Pancreas (tissue), 10 donors: ENCODE measurements at places on chromosomes 6 and 20.

- peak; percentile 85 for DNase-seq
These were observed 424 bp upstream of the KIF13A start for GRCh38 chr6:17987697-17988421.

DNA sequence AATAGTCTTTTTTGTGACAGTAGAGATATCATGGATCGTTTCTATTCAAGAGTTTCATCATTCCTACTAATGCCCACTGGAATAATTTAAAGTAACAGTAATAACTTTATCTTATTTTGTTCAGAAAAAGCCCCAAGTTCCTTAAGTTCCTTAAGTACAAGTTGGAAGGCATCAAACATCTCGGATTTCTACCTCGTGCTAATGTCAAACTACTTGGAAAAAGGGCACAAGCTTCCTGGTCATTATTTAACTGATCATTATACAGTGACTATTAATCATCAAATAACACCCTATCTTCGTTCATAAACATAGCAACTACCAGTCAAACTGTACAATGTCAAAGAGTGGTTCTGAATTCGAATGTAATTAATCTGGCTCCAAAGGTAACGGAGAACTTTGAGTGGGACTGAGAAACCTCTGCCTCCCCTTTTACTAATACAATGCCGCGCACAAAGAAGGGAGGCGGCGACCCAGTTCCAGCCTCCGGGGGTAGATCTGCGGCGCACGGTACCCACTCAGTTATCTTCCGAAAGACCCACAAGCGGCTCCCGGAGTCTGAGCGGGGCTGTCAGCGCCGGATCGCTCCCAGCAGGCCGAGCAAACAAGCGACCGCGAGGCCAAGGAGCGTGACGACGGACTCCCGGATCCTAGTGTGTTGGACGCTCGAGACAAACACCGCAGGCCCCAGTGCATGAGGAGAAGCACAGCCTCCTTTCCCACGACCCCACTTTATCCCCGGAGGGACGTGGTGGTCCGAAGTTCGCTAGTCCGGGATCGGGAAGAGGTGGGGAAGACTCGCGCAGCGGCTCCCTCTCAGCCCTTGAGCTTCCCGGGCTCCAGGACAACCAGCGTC lies 716 bp downstream of the SHPRH start:
- DNase-seq, result peak; percentile 73

DNA sequence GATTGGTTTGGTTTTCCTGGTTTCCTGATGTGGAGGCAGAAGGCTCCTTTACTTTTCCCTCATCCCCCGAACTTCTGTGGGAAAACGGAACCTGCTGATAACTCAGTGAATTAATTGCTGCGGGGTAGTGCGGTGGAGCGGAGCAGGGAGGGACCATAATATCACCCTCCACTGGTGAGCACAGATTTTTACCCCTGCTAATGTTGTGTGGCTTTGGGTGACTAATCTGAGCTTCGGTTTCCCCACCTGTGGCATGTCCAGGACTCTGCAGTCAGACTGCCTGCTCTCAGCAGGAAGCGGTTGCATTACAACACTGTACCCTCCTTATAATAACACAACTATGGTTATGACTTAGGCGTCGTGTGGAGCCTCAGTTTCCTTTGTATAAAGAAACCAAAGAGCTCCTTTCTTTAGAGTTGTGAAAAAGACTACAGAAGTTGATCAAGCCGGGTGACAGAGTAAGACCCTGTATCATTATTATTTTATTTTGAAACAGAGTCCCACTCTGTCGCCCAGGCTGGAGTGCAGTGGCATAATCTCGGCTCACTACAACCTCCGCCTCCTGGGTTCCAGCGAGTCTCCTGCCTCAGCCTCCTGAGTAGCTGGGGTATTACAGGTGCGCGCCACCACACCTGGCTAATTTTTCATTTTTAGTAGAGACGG lies 2.2 kb upstream of the ID1 start:
- no peak for DNase-seq

DNA sequence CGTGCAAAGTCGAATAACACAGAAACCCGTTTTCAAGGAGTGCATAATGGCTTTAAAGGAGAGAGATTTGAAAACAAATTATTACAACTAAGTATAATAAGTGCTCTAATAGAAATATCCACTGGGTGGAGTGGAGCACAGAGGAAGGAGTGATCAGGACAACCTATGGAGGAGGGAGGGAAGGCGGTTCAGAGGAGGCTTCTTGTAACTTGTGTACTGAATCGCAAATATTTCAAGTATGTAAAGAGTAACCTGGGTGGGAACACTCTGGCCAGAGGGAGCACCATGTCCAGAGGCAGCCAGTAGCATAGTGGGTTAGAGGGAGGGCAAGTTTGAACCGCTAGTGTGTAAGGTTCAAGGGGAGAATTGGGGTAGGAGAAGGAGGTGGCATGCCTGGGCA lies 21.6 kb upstream of the TNFAIP3 start:
- DNase-seq, result no peak

- DNase-seq, result no peak
These were observed 9.3 kb upstream of the C2 start for GRCh38 chr6:31918069-31918720.
